H54 (cell line): ENCODE measurements at places on chromosomes 7 and 10.

DNA sequence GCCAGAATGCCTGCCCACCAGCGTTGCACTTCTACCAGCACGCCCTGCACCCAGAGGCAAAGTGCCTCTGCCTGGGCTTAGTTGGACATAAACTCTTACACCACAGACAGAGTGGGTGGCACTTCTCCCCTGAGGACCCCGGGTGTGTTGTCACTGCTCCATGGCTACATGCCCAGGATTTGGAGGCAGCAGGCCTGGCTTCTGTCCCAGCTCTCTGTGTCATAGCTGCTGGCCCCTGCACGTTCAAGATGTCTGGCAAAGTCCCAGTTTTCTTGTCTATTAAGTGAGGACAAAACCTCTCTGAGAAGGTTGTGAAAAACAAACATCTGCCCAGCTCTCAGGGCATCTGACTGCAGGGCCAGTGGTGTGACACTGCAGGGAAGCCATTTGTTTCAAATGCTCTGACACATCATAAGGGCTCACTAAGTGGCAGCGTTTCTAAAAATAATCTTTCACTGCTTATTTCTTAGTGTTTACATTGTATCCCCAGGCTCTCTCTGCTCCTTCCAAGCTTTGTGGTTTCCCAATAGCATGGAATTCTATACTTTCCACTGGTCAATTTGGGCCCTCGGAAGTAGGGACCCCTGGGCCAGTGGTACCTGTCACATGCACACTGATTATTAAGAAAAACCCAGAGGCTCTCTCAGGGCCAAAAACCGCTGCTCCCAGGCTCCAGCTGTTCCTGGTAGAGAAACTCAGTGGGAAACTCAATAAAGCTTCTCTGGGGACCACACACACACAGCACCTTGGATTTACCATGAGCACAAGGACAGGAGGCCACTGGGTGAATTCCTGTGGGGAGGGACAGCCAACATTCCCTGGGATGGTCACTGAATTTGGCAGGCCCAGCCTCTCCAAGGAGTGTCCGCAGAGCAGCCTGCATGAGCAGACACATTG lies 86.2 kb upstream of the ANLN start:
- peak; percentile 90 for DNase-seq

- DNase-seq = no peak
Measured at GRCh38 chr10:1115607-1115955, 59.4 kb downstream of the WDR37 start.

DNA sequence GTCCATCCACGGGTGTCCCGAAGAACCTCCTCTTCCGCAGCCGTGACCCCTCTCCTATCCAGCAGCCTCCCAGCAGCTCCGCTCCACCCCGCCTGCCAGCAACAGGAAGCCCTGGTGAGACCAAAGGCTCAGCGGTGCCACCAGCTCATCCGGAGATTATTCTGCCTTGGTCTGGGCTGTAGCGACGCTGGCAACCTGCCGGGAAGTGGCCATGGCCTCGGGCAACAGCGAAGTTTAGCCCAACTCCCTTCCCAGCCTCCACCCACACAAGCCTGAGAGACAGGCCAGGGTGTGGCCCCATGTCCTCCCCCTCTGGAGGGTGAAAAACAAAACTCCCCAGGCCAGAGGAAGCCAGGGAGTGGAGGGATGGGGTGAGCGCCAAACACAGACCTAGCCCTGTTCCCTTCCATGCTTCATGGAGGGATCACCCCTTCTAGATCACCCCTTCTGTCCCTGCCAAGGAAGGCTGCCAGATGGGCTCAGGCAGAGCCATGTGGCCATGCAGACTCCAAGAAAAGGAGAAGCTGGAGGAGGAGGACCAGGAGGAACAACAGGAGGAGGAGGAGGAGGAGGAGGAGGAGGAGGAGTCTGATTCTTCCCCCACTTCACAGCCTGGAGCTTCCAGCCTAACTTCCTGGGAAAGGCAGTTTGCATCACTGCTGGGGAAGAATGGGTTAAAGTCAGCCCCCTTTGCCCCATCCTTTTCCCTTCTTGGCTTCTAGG lies 918 bp downstream of the CALHM2 start:
- peak; percentile 87 for DNase-seq

- DNase-seq = no peak
Measured at GRCh38 chr10:7696545-7696944, 6.6 kb upstream of the ITIH2 start.

DNA sequence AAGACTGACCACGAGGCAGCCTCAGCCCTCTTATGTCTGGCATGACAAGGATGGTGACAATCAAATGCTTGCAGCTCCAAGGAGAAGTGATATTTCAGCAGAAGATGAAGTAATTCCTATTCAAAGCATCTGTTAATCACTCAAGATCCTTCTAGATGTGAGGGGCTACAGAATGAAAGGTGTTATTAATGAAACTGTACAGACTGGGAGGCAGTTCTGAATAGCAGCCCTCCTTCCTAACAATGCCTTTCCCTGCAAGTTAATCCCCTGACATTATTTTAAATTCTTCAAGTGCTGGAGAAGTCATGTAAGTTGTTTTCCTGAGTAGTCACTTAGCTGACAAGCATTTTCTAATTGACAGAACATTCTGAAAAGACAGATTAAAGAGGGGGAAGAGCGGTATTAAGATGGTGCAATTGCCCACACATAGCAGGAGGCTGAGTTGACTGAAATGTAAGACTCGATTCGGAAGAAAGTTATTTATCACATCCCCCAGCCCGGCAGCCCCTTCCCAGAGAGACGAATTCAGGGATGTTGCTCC lies 300.8 kb downstream of the GRID1 start:
- no peak for DNase-seq

DNA sequence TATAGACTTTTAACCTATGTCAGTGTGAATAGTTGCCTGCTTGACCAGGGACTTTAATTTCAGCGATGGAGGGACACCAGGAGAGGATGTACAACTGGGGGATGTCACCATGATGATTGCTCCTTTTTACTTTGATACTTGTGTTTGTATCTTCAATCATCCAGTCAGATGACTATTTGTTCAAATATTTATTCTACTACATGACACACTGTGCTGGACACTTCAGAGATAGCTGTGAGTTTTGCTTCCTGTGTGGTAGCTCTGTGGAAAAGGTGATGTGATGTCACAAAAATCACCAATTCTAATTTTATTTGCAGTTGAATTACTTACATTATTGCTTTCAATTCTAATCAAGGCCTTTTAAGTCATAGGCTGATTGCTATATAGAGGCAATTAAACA lies 62.7 kb upstream of the CREB5 start:
- DNase-seq = no peak

DNA sequence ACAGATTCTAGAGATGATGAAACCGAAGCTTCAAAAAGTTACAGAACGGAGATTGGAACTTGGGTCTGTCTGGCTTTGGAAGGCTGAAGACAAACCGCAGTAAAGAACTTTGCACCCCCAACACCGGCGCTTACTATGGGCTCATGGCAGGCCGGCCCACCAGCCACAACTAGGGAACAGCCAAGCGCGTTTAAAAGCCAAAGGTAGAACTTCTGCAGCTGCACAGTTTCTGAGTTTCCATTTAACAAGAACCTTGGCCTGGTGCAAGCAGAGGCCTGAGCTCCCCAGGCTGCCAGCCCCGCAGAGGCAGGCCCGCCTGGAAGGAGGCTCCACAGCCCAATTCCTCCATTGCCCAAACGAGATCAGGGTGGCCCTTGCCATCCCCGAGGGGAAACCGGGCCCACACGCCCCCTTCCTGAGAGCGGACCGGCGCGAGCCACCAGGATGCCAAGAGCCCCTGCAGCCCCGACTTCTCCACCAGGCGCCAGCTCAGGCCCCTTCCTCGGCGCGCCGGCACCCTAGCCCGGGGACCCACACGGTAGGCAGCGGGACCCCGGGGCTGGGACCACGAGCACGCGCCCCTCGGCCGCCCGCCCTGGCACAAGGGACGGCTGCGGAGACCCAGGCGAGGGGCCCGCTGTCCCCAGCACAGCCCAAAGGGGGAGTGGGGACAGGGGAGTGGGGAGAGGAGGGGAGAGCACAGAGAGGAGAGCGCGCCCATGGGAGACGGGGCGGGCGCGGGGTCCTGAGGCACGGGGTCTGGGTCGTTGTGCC lies 566 bp downstream of the MAD1L1 start:
- DNase-seq = peak; percentile 71

DNA sequence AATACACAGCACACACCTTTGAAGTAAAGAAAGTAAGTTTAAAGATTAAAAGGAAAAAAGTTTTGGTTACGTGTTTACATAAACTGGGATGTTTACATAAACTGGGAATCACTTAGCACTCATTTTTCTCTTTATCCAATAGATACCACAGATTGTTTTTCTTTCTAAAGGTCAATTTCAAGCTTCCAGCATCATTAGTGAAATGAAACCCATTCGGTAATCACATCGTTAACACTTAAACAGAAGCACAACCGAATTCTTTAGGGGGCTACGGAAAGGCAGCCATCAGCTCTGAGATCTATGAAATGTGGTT lies 1.1 kb downstream of the ODAD2 start:
- no peak for DNase-seq

- no peak for DNase-seq
Measured at GRCh38 chr7:3176112-3177000, 124.7 kb upstream of the SDK1 start.

- DNase-seq = no peak
Measured at GRCh38 chr10:103843854-103844570, 11.4 kb downstream of the SH3PXD2A start.

- DNase-seq = no peak
Measured at GRCh38 chr7:51317582-51317910, 937 bp upstream of the COBL start.

GRCh38 chr10:16765509-16766375 lies 51.5 kb downstream of the RSU1 start:
- no peak for DNase-seq

DNA sequence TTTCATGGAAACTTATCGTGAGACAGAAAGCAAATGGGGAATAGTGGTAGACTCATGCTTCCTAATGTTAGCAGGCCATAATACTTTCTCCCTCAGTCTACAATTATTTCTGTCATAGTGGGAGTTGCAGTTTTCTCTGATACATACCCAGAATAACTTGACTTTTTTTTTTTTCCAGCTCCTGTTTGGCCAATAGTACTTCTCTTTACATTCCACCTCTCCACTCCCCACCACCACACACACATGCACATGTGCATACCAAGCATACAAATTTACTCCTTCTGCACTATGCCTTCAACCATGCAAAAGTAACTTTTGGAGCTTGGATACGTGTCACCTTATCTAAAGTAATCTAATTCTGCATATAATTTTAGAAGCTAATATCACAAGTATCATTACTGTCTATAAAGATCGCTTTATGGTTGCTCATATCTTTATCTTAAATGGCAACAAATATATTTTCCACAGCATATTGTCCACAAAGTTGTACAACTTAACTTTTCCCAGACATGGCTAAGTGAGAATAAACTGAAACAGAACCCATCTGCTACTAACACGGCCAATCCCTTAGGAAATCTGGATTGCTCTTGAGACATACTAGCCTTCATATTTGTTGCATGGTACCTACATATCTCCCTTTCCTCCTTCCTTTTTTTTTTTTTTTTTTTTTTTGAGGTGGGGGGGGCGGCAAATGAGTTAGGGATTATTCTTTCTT lies 49.0 kb downstream of the TES start:
- DNase-seq = no peak

- no peak for DNase-seq
Measured at GRCh38 chr10:61860964-61861758, 40.3 kb upstream of the ARID5B start.
